ENCODE measurements at places on chromosomes 5 and 9.

GRCh38 chr5:23001120-23001519 lies 148.0 kb upstream of the CDH12 start:
- DNase-seq, result no peak

- DNase-seq, result no peak
These were observed 36.2 kb downstream of the PIP5K1B start for GRCh38 chr9:68741234-68741633.

DNA sequence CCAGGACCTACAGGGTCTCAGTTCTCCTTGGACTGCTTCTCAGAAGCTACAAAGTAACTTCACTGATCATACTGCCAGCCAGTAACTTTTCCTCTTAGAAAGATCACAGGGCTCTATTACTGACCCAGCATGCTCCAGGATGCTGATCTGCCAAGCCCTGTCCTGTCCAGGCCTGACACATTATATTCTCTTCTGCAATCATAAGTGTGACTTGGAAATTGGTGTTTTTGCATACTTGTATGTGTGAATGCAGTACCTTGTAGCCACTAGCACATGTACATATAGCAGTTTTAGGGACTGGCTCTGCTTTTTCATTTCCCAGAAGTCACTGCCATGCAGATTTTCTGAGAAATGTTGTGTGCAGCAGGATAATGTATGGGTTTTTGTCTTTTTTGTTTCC lies 40.1 kb upstream of the CCNH start:
- no peak for DNase-seq

- no peak for DNase-seq
These were observed 26.4 kb upstream of the NOTCH1 start for GRCh38 chr9:136572003-136572827.

DNA sequence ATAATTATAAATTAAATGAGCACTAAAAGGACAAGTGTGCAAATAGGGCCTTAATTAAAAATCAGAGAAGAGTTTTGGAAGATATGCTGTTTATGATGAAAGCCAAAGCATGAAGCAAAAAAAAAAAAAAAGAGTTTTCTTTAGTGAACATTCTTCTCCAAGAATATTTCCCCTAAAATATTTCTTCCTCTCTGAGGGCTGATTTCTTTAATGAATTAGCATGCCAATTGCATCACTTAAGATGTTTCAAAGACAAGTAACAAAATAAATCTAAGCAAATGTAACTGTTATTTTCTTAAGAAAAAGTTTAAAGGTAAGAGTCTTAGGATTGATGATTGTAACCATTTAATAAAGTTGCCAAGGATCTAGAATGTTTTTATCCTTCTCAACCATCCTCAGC lies 81.6 kb upstream of the MPDZ start:
- no peak for DNase-seq

DNA sequence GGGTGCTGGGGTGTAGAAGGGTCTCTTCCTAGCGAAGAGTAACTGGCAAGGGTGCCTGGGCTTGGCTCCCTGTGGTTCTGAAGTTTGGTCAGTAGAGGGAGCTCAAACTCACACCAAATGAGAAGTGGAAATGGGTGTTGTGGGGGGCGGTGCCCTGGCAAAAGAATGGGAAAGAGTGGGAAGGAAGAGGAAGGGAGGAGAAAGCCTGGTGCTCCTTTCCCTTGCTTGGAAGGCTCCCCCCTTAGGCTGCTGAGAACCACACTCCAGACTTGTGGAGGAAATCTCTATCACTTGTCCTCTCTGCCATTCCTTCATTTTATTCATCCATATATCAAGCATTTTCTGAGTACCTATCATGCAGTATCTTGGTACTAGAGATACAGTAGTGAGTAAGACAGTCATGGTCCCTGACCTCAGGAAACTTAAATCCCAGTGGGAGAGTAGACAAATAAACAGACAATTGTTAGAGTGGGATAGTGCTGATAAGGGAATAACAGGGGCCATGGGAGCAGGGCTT lies 13.0 kb downstream of the SLC4A9 start:
- no peak for DNase-seq

GRCh38 chr5:135608761-135609443 lies 30.1 kb upstream of the CXCL14 start:
- DNase-seq, result no peak

DNA sequence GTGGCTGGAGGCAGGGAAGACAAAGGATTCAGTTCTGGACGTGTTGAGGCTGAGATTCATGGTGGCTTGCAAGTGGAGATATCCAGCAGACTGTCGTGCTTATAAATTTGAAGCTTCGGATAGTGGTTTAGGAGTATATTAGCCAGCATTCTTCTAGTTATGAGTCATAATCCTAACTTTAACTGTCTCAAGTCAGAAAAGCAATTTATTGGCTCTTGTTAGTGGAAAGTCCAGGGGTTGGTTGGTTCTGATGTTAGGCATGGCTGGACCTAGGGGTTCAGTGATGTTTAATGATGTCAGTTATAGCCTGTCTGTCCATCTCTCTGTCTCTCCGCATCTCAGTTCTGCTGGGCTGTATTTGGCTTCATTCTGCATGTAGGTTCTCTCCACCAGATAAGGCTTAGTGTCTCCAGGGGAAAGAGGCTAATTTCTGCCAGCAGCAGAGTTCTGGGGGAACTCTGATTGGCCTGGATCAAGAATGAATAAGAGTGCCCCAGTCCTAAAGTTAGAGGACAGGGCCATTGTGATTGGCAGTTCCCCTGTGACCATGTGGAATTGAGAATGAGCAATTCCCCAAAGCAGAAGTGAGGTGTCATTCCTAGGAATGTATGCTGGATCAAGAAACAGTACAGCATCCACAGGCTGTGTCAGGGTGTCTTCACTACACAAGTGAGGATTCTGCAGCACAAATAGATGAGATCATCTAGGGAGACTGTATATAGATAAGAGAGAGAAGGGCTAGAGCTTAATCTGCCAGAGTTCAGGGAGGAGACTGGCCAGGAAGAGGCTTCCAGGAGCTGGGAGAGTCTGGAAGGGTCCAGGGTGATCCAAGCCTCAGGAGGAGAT lies 72.9 kb upstream of the SHB start:
- no peak for DNase-seq

- no peak for DNase-seq
These were observed 45.7 kb upstream of the GHR start for GRCh38 chr5:42377496-42377895.

- DNase-seq, result no peak
These were observed 13.4 kb upstream of the TNIP1 start for GRCh38 chr5:151094030-151094851.

DNA sequence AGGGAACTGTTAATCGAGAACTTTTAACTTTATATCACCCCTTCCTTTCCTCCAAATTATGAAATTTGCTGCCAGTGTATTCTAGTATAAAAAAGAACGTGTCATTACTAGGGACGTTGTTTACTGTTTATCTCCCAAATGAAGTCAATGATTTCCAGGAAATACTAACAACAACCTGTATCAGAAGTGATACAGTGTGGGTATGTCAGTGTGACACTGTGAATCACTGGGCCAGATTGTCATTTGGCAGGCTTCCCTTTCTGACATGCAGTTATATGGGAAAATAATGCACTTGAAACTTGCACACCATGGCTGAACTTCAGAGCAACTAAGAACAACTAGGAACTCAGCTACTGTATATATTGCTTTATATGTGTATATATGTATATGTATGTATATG lies 12.6 kb downstream of the ZNF462 start:
- DNase-seq, result no peak

DNA sequence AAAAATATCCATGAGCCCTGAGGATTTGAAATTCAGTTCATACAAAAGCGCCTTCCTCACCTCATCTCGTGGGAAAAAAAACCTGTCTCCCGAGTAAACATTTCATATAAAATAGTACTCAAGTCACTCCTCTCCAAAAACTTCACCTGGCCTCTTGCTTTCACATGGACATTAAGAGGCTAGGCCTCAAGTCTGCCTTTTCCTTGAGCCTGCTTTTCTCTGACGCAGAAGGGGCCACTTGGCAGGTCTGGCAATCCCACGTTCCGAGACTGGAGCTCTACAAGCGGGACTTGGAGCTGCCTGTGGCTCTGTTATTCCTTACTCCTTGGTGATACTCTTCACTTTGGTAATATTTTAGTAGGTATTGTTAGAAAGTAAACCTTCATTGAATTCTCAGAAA lies 26.9 kb upstream of the CKS2 start:
- DNase-seq, result no peak

- DNase-seq, result no peak
These were observed 12.9 kb downstream of the HAVCR1 start for GRCh38 chr5:157046041-157046440.

GRCh38 chr9:86534572-86535258 lies 180.5 kb upstream of the TUT7 start:
- DNase-seq, result no peak

DNA sequence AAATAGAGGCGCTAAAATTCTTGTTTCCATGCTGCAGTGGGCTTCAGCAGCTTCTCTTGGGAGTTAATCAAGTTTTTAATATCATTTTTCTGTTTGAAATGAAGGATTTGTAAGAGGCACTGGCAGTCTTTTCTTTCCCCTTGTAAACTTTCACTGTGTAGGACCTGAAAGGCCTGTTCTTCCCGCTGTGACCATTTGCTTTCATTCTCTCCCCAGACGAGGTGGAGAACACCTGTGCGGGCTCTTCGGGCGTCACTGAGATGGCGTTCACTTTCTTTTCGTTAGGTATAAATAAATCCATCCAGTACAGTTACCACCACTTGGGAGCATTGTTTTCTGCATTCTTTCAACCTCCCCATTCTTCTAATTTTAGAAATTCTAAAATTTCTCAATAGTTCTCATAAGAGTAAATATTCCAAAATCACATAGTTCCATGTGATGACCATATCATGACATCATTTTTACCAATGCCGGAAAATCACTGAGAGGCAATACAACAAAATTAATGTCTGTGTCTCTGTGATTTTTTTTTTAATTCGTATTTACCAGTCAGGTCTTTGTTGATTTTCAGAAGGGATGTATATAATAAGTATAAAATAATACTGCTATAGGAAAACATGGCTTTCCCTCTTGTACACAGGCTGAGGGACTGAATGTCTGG lies 131.7 kb upstream of the ICE1 start:
- DNase-seq, result no peak

DNA sequence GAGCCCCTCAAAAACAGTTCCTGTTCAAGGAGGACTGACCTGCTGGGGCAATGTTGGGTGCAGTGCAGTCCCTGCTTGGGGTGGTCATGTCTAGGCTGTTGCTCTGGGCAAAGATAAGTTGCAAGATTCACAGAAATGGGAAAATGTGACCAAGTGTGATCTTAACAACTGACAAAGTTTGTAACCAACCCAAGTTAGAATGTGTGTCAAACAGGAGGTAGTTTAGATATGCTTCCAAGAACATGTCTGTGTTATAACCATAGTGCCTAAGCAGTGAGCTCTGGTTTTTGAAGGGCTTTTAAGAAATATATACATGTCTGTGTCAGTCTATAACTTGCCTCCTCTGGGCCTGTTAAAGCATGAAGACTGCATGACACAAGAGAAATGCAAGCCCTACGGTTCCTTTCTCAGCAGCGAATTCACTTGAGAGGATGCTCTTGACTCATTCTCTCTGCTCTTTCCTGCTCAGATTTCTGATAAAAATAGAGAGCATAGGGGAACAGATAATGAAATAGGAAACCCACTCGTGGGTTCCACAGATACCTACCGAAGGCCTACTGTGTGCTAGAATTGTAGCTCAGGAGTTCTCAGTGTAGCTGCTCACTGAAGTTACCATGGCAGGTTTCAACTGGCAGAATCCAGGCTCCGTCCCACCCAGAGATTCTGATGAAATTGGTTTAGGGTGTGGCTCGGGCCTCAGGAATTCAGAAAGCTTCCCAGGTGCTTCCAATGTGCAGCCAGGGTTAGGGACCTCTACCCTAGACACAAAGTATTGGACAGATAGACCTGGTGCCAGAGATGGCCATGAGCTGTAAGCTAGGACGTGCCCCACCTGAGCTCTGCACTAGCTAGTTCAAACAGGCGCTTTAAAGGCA lies 52.4 kb downstream of the ARHGEF37 start:
- DNase-seq, result no peak

DNA sequence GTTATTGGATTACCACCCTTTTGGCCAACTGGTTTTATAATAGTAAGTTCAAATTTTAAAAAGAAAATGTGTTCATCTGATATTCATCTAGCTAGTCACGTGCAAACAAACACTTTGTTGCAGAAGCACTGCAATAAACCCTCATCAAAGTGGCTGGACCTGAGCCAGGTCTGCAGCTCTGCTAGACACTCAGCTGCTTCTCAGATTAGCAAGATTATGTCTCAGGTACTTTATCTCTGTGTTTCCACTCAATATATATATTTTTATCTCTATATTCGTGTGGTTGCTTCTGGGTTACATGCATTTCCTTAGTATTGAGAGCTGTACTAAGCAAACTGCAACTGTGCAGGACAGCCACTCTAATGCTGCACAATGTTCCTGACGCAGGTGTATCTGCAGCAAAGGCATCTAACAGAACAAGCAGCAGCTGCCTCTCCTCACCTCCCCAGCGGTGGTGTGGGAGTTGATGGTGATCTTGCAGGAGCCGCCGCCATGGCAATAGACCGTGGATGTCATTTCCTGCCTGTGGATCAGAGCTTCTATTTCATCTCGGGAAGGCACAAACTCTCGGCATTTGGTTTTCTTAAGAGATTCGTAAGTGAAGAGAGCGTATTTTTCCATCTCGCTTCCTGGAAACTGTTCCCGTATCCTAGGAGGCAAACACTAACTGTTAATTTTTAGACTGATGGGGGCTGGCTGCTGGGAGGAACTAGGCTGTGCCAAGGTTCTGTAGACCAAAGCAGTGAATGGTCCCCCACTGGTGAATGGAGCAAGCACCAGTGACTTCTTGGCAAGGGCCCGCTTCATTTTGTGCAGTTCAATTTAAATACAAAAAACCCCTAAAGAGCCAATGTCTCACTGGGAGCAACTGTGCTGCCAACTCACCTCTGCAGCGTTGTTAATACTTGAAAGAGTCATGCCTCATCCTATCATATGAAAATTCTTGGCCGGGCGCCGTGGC lies 56.7 kb upstream of the RETREG1 start:
- no peak for DNase-seq

DNA sequence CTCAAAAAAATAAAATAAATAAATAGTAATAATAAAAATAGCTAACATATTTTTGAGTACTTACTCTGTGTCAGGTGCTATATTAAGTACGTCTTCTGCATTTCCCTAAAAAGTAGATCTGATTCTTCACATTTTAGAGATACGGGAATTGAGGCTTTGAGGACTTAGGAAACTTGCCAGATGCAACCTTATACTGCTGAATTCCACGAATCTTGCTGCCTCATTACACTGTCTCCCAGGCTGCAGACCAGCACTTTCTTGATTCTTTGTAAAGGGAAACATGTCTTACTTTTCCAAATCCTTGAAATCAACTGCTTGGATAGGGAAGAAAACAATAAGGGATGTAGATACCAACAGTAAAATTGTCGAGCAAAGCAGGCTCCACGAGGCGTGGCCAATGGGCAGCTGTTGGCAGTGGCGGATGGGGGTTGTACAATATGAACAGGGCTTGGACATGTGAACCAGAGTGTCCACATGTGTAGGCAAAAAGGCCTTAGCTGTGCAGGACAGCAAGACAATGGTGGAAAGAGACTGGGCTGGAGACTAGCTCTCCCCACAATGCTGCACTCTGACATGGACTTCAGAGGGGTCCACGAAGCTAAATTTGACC lies 124.3 kb upstream of the RAI14 start:
- DNase-seq, result no peak

DNA sequence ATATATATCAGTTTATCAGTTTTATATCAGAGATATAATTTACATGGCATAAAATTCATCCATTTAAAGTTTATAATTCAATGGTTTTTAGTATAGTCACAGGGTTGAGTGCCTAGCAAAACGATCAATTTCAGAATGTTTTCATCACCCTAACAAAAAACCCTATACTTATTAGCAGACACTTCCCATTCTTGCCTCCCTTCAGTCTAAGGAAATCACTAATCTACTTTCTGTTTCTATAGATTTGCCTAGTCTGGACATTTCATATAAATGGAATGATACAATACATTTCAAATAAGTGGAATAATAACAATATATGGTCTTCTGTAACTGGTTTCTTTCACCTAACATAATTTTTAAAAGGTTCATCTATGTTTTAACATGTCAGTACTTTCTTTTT lies 9.6 kb upstream of the LNPEP start:
- no peak for DNase-seq
